Peyer's patch (tissue), 4 donors: ENCODE measurements at places on chromosomes 5 and 9. TPM values are rescaled to one million over a fixed set of nuclear protein-coding genes. Genes with fewer than 3 reads are reported as not detected.
A peak's percentile ranks its signal among the peaks of the same experiment; 100 is the strongest.

DNA sequence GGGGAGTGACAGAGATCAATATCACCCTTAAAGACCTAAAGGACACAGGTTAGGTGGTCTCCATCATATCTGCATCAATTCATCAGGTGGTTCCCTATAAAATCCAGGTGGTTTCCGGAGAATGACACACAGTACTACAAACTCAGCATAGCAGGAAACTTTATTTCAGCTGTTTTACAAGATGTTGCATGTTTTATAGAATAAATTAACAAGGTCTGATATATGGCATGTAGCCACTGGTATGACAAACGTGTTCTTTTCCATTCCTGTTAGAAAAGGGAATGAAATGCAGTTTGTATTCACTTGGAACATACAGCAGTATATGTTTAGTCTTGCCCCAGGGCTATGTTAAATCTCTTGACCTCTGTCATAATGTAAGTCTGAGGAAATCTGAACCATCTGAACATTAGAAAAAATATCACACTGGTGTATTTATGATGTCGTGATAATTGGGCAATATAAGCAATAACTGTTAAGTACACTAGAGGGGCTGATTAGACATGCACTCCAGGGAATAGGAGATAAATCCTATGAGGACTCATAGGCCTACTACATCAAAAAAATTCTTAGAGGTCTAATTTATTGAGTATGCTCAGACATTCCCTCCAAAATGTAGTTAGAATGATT lies 42.2 kb upstream of the TNFSF8 start:
- H3K27me3 ChIP-seq = no peaks in the 10 kb centered on the region
- H3K27ac ChIP-seq = no peak overlapping the region
- no peaks in the 10 kb centered on the region for H3K4me1 ChIP-seq

DNA sequence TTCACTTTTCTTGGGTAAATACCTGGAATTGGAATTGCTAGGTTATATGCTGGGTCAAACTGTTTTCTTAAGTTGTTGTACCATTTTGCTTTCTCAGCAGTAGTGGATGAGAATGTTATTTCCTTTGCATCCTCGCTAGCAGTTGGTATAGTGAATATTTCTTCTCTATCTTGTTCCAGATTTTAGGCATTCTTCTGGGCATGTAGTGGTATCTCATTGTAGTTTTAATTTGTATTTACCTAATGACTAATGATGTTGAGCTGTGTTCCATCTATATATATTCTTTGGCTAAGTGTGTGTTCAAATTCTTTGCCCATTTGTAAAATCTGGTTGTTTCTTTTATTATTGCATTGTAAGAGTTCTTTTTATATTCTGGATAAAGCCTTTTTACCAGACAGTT lies 333.3 kb downstream of the MAT2B start:
- no peaks in the 10 kb centered on the region for H3K36me3 ChIP-seq
- no peaks in the 10 kb centered on the region for H3K27me3 ChIP-seq
- H3K4me1 ChIP-seq = no peaks in the 10 kb centered on the region
- no peak overlapping the region for H3K27ac ChIP-seq
- DNase-seq = no peak
- H3K4me3 ChIP-seq = no peak overlapping the region

DNA sequence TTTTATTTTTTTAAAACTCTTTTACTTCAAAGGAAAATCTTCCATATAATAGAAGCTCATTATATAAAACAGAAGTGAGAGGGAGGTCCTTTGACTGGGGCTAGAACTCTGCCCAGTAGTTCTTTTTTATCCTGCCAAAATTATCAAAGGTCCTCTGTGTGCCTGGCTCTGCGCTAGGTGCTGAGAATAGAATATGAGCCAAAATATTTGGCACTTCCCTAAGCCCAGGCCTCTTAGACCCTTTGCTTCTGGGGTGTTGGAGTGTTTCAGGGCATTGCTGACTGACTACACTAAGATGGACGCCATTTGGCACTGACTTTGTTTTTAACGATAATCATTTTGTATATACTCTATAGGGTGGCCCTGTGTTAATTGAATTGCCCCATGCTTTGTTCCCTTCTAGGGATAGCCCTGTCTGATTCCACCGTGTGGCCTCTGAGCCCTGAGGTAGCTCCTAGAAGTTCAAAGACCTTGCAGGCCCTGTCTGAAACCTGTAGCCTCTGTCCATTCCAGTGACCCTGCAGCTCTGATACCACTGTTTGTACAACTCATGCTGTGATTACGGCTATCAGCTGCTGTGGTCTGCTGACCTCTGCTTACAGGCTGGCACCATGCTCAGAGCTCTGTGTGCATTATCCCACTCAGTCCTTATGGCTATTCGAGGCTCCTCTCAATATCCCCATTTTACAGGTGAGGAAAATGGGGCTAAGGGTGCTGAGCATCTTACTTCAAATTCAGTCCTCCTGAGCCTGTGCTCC lies 84.3 kb upstream of the SHB start:
- H3K27me3 ChIP-seq = no peaks in the 10 kb centered on the region
- no peak overlapping the region for H3K27ac ChIP-seq
- no peak for DNase-seq
- H3K36me3 ChIP-seq = no peaks in the 10 kb centered on the region
- no peaks in the 10 kb centered on the region for H3K4me1 ChIP-seq

DNA sequence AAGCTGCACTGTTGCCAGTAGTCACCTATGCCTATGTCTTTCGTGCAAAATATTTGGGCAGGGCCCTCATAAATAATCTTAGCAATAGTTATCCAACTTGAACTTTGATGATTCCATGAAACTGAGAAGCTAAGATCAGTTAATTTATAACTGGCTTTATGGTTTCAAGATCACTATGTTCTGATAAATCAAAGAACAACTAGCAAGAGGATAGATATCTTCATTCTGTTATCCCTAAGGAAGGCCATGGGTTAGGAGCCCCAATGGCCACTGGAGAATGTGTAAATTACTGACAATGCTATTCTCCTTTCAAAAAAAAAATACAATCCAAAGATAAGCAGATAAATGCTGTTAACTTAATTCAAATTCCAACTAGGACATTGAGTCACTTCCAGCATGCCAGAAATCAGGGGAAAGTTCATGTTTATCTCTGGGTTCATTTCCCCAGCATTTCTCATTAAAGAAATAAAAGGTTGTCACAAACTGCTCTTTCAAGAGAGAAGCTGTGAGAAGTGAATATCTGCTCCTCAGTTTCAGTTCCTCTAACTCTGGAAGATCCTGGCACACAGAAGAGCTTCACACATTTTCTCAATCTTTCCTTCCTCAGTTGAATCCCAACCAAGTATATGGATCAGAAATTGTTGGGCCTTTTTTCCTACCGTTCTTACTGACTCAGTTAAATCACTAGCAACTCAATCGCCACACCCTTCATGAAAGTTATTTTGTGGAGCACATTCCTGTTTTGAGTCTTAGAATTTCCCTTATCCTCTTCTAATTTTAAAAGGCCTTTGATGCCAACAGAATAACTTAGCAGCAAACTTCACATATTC lies 59.6 kb upstream of the SLC1A1 start:
- peak; percentile 58 for DNase-seq
- no peaks in the 10 kb centered on the region for H3K36me3 ChIP-seq
- no peak overlapping the region for H3K4me3 ChIP-seq
- H3K27ac ChIP-seq = peak overlapping the region; percentile 83
- H3K27me3 ChIP-seq = no peaks in the 10 kb centered on the region

DNA sequence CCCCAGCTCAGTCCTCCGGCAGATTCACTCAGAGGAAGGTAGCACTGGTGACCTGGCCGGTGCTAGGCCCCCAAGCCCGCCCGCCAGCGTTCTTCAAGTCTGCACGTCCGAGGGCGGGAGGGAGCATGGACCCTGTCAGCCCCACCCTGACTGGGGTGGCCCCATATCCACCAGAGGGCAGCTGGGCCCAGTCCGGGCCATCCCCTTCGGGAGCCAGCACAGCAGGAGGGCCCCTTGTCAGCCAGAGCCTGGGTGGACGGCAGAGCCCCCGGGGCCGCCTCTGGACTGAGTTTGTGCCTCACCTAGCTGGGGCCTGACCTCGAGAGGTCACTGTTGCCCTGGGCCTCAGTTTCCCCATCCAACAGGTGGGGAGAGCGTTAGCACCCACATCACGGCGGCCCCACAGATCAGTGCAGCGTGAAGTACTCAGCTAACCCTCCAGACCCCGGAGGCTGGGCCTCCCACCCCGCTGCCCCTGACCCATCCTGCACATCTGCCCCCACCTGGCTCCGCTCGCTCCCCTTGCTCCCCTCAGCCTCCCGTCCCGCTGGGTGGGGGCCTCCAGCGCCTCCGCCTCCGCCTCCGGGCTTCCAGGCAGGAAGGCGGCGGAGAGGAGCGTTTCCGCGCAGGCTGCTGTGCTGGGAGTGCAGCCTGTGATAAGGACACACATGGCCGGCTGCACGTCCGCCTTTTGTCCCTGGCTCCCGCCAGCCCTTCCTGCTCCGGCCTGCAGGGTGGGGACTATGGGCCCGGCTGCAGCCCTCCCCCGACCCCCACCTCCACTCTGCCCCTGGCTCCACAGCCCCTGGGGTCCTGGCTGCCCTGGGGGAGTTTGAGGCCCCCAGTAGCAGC lies 16.6 kb upstream of the EGFL7 start:
- DNase-seq = peak; percentile 59
- H3K27ac ChIP-seq = peak overlapping the region; percentile 72
- no peaks in the 10 kb centered on the region for H3K27me3 ChIP-seq
- no peaks in the 10 kb centered on the region for H3K4me1 ChIP-seq
- H3K36me3 ChIP-seq = no peaks in the 10 kb centered on the region

DNA sequence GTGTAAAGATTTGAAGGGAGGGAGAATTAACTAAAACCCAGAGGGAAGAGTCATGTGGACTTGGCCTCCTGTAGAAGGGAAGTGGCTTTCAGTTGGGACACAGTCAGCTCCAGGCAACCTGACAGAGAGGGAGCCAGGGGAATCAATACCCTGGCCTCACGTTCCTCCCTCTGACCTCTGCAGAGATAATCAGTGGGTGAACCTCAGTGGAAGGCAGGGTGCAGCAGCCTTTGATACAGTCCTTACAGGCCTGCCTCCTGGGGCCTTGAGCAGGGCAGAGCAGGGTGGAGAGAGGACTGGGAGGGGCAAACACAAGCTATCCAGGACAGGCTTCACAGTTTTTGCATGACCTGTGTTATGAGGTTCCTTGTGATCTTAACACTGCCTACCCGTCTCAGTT lies 61.9 kb upstream of the GPBP1 start:
- no peaks in the 10 kb centered on the region for H3K36me3 ChIP-seq
- H3K4me3 ChIP-seq = no peak overlapping the region
- no peak overlapping the region for H3K27ac ChIP-seq

GRCh38 chr5:133356396-133356983 lies 255.9 kb downstream of the FSTL4 start:
- no peaks in the 10 kb centered on the region for H3K27me3 ChIP-seq
- no peak for DNase-seq
- no peaks in the 10 kb centered on the region for H3K36me3 ChIP-seq
- H3K4me3 ChIP-seq = no peak overlapping the region
- H3K4me1 ChIP-seq = no peaks in the 10 kb centered on the region
- no peak overlapping the region for H3K27ac ChIP-seq

DNA sequence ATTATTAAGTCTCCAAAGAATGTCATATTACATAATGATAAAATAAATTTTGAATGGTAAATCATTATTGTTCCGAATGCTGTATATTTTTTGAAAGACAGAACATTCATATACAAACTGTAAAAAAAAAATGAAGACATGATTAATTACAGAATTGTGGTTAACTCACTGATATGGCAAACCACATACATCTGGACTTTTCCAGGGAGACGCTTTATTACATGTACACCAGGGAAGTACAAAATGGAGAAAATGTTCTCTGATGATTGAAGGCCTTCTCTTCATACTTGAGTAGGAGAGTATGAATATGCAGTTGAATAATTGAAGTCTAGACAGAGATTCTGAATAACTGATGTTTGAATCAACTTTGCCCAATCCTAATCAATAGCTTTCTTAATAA lies 1886.9 kb downstream of the EFNA5 start:
- no peak for DNase-seq
- H3K4me3 ChIP-seq = no peak overlapping the region
- no peak overlapping the region for H3K27ac ChIP-seq
- no peaks in the 10 kb centered on the region for H3K27me3 ChIP-seq
- H3K4me1 ChIP-seq = no peaks in the 10 kb centered on the region

- H3K27me3 ChIP-seq = peaks cover 28% of the 10 kb centered on the region
- no peak overlapping the region for H3K27ac ChIP-seq
- no peak overlapping the region for H3K4me3 ChIP-seq
- H3K36me3 ChIP-seq = no peaks in the 10 kb centered on the region
- H3K4me1 ChIP-seq = no peaks in the 10 kb centered on the region
Observed at GRCh38 chr9:126638571-126639132, 24.9 kb downstream of the LMX1B start.

- H3K4me3 ChIP-seq = no peak overlapping the region
- no peak overlapping the region for H3K27ac ChIP-seq
- H3K27me3 ChIP-seq = no peaks in the 10 kb centered on the region
- no peak for DNase-seq
- H3K36me3 ChIP-seq = no peaks in the 10 kb centered on the region
- no peaks in the 10 kb centered on the region for H3K4me1 ChIP-seq
Observed at GRCh38 chr5:154677921-154678320, 77.3 kb upstream of the LARP1 start.

DNA sequence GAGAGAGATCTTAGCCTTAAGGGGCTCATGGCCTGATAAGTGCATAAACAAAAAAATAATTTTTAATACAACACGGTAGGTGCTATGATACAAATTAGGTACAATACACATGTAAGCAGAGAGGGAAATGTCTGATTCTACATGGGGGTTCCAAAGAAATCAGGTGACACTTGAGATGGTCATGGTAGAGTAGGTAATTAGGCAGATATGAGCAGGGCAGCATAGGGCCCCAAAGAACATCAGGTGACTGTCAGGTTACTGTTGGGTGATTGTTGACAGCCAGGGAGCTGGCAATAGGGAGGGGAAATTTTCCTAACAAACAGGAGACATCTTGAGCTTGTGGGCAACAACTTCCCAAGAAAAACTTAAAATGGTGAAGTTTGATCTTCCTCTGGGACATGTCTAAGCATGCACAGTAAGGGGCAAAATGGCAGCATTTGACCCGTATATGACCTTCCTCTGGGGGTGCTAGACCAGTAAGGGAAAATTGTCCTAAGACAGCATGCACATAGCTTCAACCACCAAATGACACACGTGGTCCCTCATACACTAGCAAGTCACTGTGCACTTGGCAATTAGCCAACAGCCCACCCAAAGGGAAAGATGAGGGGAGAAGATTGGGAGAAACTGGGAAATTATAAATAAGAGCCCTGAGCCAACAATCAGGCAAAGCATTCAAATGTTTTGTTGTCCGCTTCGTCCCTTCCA lies 37.3 kb upstream of the TENT4A start:
- H3K4me3 ChIP-seq = no peak overlapping the region
- no peak for DNase-seq
- no peaks in the 10 kb centered on the region for H3K36me3 ChIP-seq
- no peaks in the 10 kb centered on the region for H3K27me3 ChIP-seq

GRCh38 chr5:101580591-101580990 lies 677.5 kb upstream of the ST8SIA4 start:
- H3K27ac ChIP-seq = no peak overlapping the region
- no peaks in the 10 kb centered on the region for H3K36me3 ChIP-seq
- H3K4me1 ChIP-seq = no peaks in the 10 kb centered on the region
- no peak for DNase-seq
- no peak overlapping the region for H3K4me3 ChIP-seq

- no peaks in the 10 kb centered on the region for H3K36me3 ChIP-seq
- H3K27me3 ChIP-seq = no peaks in the 10 kb centered on the region
- no peak overlapping the region for H3K27ac ChIP-seq
- no peak for DNase-seq
- H3K4me1 ChIP-seq = no peaks in the 10 kb centered on the region
- H3K4me3 ChIP-seq = no peak overlapping the region
Observed at GRCh38 chr5:166004006-166004405, 2287.4 kb upstream of the WWC1 start.

- H3K27ac ChIP-seq = no peak overlapping the region
- H3K4me1 ChIP-seq = no peaks in the 10 kb centered on the region
- H3K27me3 ChIP-seq = no peaks in the 10 kb centered on the region
- H3K4me3 ChIP-seq = no peak overlapping the region
Observed at GRCh38 chr9:27304521-27304920, 7.6 kb upstream of the EQTN start.

Gene TUSC1
- 14.2 TPM for total RNA-seq

Gene ARL15
- 18.0 TPM for total RNA-seq

Gene PCDHGA11
- 5.0 TPM for total RNA-seq

Gene AFAP1L1
- total RNA-seq = 4.9 TPM

Gene DBN1
- 77.6 TPM for total RNA-seq
